ENCODE measurements at places on chromosomes 1 and 21.
A peak's percentile ranks its signal among the peaks of the same experiment; 100 is the strongest.

GRCh38 chr1:180811886-180812285 lies 100.8 kb upstream of the KIAA1614 start:
- no peak for DNase-seq

GRCh38 chr1:46816930-46817329 lies 18.1 kb downstream of the CYP4B1 start:
- no peak for DNase-seq

DNA sequence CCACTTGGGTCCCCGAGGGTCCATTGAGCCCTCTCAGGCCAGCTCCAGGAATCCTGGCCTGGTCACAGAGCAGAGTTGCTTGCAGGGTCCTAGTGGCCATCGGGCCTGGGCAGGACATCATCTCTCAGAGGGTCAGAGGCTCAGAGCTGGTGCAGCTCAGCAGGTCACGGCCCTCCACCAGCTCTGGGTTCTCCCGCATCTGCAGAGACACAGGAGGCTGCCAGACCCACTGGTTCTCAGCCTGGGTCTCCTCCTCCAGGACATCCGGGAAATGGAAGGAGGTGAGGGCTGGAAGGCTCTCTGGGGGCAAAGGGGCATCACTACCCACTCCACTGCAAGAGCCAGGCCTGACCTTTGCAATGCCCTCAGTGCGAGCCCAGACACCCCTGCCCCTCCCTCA lies 6.5 kb downstream of the TMEM54 start:
- DNase-seq: peak; percentile 65

GRCh38 chr1:161198194-161198896 lies 509 bp downstream of the ADAMTS4 start:
- DNase-seq: peak; percentile 77

- DNase-seq: no peak
Measured at GRCh38 chr1:190179817-190180216, 297.8 kb downstream of the BRINP3 start.

- DNase-seq: no peak
Measured at GRCh38 chr1:204633665-204634064, 51.9 kb downstream of the LRRN2 start.

GRCh38 chr21:25845729-25846256 lies 111.0 kb downstream of the GABPA start:
- no peak for DNase-seq

GRCh38 chr1:199522338-199522737 lies 505.2 kb upstream of the NR5A2 start:
- no peak for DNase-seq
